Immature natural killer cell (primary cell): ENCODE measurements at places on chromosomes 4 and X. TPM values are rescaled to one million over a fixed set of nuclear protein-coding genes. Genes with fewer than 3 reads are reported as not detected.

DNA sequence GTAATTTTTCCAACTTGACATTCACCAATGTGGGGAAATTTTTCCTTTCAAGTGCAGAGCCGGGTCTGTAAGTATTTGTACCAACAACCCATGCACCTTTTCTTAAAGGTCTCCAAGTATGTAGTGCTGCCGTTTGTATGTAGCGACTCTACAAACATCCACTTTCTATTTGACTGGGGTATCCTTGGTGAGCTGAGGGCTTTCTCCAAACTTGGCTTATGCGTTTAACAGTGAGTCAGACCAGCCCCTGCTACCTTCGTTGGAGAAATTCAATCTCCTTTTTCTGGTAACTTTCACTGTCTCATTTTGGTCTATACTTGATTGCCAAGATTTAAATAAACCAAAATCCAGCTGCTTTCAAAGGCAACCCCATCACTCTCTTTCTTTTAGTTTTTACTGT, 34.9 kb downstream of the MGST2 start:
- H3K4me3 ChIP-seq = no peak overlapping the region
- H3K27ac ChIP-seq = no peak overlapping the region
- no peaks in the 10 kb centered on the region for H3K27me3 ChIP-seq
- DNase-seq = no peak
- peaks cover 7% of the 10 kb centered on the region for H3K4me1 ChIP-seq

- H3K36me3 ChIP-seq = peaks cover 3% of the 10 kb centered on the region
- no peak overlapping the region for H3K4me3 ChIP-seq
- H3K27ac ChIP-seq = no peak overlapping the region
- H3K4me1 ChIP-seq = no peaks in the 10 kb centered on the region
- H3K27me3 ChIP-seq = peaks cover 2% of the 10 kb centered on the region
Observed at GRCh38 chr4:95515589-95515988, 33.2 kb downstream of the UNC5C start.

GRCh38 chr4:139208404-139208945, 31.5 kb upstream of the ELF2 start:
- no peak overlapping the region for H3K4me3 ChIP-seq
- DNase-seq = no peak
- H3K27ac ChIP-seq = no peak overlapping the region
- no peaks in the 10 kb centered on the region for H3K36me3 ChIP-seq
- H3K27me3 ChIP-seq = no peaks in the 10 kb centered on the region
- H3K4me1 ChIP-seq = no peaks in the 10 kb centered on the region

- peaks cover 3% of the 10 kb centered on the region for H3K27me3 ChIP-seq
- H3K27ac ChIP-seq = no peak overlapping the region
- no peak overlapping the region for H3K4me3 ChIP-seq
- no peak for DNase-seq
Observed at GRCh38 chr4:140807491-140808252, 51.5 kb upstream of the TBC1D9 start.

DNA sequence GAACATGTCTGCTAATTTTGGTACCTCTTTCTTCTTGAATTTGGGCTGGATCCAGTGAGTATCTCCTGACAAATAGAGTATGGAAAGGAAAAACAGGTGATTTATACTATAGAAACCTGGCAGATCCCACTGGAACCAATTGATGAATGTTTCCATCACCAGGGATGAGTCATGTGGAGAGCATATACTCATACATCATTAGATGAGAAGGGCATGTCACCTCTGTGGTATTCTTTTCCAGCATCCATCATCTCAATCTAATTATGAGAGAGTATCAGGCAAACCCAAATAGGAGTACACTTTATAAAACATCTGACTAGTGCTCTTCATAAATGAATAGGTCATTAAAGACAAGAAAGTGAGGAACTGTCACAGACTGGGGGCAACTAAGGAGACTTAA, 90.7 kb downstream of the CLDN22 start:
- no peak for DNase-seq
- no peaks in the 10 kb centered on the region for H3K4me1 ChIP-seq
- peaks cover 3% of the 10 kb centered on the region for H3K36me3 ChIP-seq
- no peaks in the 10 kb centered on the region for H3K27me3 ChIP-seq
- no peak overlapping the region for H3K27ac ChIP-seq

DNA sequence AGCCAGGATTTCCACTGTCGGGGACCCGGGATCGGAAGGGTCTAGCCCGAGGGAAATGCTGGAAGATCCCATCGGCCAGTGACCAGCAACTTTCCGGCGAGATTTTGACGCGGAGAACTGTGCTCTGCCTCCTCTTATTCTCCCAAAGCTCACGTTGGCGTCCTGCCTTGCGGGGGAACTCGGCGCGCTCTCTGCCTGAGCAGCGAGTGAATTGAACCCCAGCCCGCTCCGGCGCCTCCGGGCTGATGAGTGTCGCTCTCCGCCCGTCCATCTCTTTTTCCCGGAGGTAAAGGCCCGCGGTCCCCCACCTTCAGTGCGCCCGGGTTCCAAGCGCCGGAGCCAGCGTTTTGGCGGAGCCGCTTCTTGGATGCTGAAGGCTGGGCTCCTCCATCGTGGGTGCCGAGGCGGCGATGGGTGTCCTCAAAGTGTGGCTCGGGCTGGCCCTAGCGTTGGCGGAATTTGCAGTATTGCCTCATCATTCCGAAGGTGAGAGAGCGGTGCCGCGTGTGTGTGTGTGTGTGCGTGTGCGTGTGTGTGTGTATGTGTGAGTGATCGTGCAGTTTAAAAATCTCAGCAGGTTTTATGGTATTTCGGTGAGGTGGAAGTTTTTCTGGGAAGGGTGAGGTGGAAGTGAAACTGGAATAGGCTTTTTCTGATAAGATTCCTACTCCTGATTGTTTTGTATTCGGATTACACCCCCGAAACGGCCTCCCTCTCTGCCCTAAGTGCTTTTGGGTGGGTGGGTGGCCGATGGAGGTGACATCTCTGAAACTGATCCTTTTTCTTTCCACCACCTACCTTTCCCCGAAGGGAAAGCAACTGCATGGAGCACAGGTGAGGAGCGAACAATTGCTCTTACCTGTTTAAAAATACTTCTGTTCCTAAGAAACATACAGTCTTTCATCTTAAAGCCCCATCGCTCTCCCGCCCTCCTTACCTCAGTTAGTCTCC, 752 bp downstream of the FRAS1 start:
- no peak for DNase-seq
- no peak overlapping the region for H3K27ac ChIP-seq
- H3K4me1 ChIP-seq = peaks cover 28% of the 10 kb centered on the region
- H3K27me3 ChIP-seq = peaks cover 14% of the 10 kb centered on the region
- no peaks in the 10 kb centered on the region for H3K36me3 ChIP-seq

GRCh38 chr4:168715896-168716295, 219.0 kb downstream of the PALLD start:
- no peaks in the 10 kb centered on the region for H3K36me3 ChIP-seq
- H3K27me3 ChIP-seq = peaks cover 2% of the 10 kb centered on the region
- H3K27ac ChIP-seq = no peak overlapping the region
- DNase-seq = no peak
- peaks cover 24% of the 10 kb centered on the region for H3K4me1 ChIP-seq

- H3K4me3 ChIP-seq = no peak overlapping the region
- no peaks in the 10 kb centered on the region for H3K27me3 ChIP-seq
- H3K4me1 ChIP-seq = no peaks in the 10 kb centered on the region
- no peak for DNase-seq
- no peaks in the 10 kb centered on the region for H3K36me3 ChIP-seq
- no peak overlapping the region for H3K27ac ChIP-seq
Observed at GRCh38 chrX:104335756-104336155, 81.0 kb upstream of the ESX1 start.

- H3K27me3 ChIP-seq = peaks cover 3% of the 10 kb centered on the region
- no peaks in the 10 kb centered on the region for H3K4me1 ChIP-seq
- H3K4me3 ChIP-seq = no peak overlapping the region
- no peak overlapping the region for H3K27ac ChIP-seq
- DNase-seq = no peak
Observed at GRCh38 chr4:7855731-7856130, 83.9 kb downstream of the AFAP1 start.

GRCh38 chrX:1357993-1358392, 21.4 kb downstream of the IL3RA start:
- peaks cover 4% of the 10 kb centered on the region for H3K27me3 ChIP-seq
- H3K4me3 ChIP-seq = no peak overlapping the region
- no peaks in the 10 kb centered on the region for H3K4me1 ChIP-seq
- no peak for DNase-seq

- no peak for DNase-seq
- no peaks in the 10 kb centered on the region for H3K27me3 ChIP-seq
- H3K27ac ChIP-seq = no peak overlapping the region
- H3K4me1 ChIP-seq = no peaks in the 10 kb centered on the region
- peaks cover 6% of the 10 kb centered on the region for H3K36me3 ChIP-seq
Observed at GRCh38 chr4:79959652-79960051, 113.4 kb downstream of the ANTXR2 start.

GRCh38 chrX:117990438-117990837, 126.2 kb downstream of the KLHL13 start:
- H3K36me3 ChIP-seq = no peaks in the 10 kb centered on the region
- H3K4me1 ChIP-seq = no peaks in the 10 kb centered on the region
- no peak overlapping the region for H3K4me3 ChIP-seq
- no peak overlapping the region for H3K27ac ChIP-seq
- no peaks in the 10 kb centered on the region for H3K27me3 ChIP-seq

- H3K36me3 ChIP-seq = no peaks in the 10 kb centered on the region
- DNase-seq = no peak
- H3K4me3 ChIP-seq = no peak overlapping the region
- no peak overlapping the region for H3K27ac ChIP-seq
- H3K27me3 ChIP-seq = no peaks in the 10 kb centered on the region
Observed at GRCh38 chr4:134548052-134548628, 346.6 kb upstream of the PABPC4L start.

GRCh38 chr4:4426511-4427120, 39.7 kb downstream of the NSG1 start:
- H3K4me1 ChIP-seq = no peaks in the 10 kb centered on the region
- no peaks in the 10 kb centered on the region for H3K27me3 ChIP-seq
- H3K27ac ChIP-seq = no peak overlapping the region
- no peak overlapping the region for H3K4me3 ChIP-seq
- no peak for DNase-seq
- peaks cover 11% of the 10 kb centered on the region for H3K36me3 ChIP-seq

GRCh38 chrX:132609362-132609848, 120.6 kb upstream of the MBNL3 start:
- H3K27me3 ChIP-seq = peaks cover 14% of the 10 kb centered on the region
- DNase-seq = no peak
- H3K27ac ChIP-seq = no peak overlapping the region
- H3K4me3 ChIP-seq = no peak overlapping the region
- no peaks in the 10 kb centered on the region for H3K36me3 ChIP-seq

DNA sequence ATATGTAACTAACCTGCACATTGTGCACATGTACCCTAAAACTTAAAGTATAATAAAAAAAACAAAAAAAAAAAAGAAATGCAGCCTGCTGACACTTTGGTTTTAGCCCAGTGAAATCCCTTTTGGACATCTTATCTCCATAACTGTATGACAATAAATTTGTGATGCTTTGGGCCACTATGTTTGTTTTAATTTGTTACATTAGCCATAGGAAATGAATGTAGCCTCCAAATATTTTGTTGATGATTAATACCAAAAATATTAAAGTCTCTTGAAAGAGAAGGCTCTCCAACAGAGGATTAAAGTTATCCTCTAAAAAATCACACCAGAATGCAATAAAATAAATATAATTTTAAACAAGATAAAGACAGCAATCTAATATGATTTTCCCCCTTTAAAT, 852.7 kb upstream of the SLIT2 start:
- no peak overlapping the region for H3K4me3 ChIP-seq
- H3K4me1 ChIP-seq = no peaks in the 10 kb centered on the region
- no peaks in the 10 kb centered on the region for H3K27me3 ChIP-seq
- no peaks in the 10 kb centered on the region for H3K36me3 ChIP-seq
- no peak for DNase-seq

DNA sequence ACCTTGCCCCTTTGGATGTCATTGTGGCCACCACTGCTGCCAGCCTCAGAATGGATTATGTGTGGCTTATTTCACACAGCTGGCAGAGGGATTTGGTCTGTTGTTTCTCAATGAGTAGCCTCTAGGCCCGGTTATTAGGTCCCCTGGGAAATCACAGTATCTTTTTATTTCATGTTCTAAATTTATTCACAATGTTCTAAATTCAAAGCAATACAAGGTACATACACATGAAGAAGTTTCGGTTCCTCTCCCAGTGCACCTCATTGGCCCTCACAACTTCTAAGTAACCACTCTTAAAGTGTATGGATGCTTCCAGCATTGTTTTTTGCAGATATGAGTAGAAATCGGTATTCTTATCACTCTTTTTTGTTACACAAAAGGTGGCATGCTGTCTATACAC, 262.7 kb downstream of the RCHY1 start:
- no peak overlapping the region for H3K4me3 ChIP-seq
- H3K4me1 ChIP-seq = no peaks in the 10 kb centered on the region
- H3K36me3 ChIP-seq = no peaks in the 10 kb centered on the region
- H3K27me3 ChIP-seq = no peaks in the 10 kb centered on the region

- H3K4me3 ChIP-seq = no peak overlapping the region
- H3K4me1 ChIP-seq = no peaks in the 10 kb centered on the region
- H3K27ac ChIP-seq = no peak overlapping the region
- no peaks in the 10 kb centered on the region for H3K27me3 ChIP-seq
Observed at GRCh38 chrX:57651169-57651919, 28.7 kb downstream of the NLRP2B start.

DNA sequence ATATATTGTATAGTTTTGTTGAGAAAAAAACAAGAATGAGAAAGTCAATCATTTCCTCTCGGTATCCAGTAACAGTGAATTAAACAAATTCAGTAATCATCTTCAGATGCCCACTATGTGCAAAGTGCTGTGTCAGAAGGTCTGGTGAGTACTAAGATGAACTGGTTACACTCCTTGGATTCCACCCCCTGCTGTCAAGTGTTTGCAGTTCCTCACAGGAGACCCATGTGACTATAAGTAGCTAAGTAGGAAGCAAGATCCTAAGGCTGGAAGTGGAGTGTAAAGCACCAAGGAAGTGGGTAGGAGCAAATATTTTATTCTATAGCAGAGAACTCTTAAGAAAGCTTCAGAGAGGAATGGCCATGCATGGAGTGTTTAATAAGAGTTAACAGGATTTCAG, 73.6 kb downstream of the SNX25 start:
- peaks cover 6% of the 10 kb centered on the region for H3K36me3 ChIP-seq
- DNase-seq = no peak
- no peak overlapping the region for H3K4me3 ChIP-seq
- H3K4me1 ChIP-seq = no peaks in the 10 kb centered on the region
- H3K27me3 ChIP-seq = no peaks in the 10 kb centered on the region

- H3K4me3 ChIP-seq = no peak overlapping the region
- H3K27ac ChIP-seq = no peak overlapping the region
- no peaks in the 10 kb centered on the region for H3K4me1 ChIP-seq
- no peak for DNase-seq
- H3K27me3 ChIP-seq = peaks cover 3% of the 10 kb centered on the region
Observed at GRCh38 chr4:8699479-8700145, 107.0 kb downstream of the CPZ start.

- no peaks in the 10 kb centered on the region for H3K36me3 ChIP-seq
- H3K4me1 ChIP-seq = no peaks in the 10 kb centered on the region
- H3K27ac ChIP-seq = no peak overlapping the region
- peaks cover 1% of the 10 kb centered on the region for H3K27me3 ChIP-seq
- no peak for DNase-seq
Observed at GRCh38 chrX:80648023-80648422, 161.7 kb downstream of the BRWD3 start.

SERTM2 gene
- polyA plus RNA-seq = not detected

UCP1 gene
- not detected for polyA plus RNA-seq

CENPVL1 gene
- not detected for polyA plus RNA-seq

PGRMC2 gene
- 13.6 TPM for polyA plus RNA-seq
